ENCODE measurements at places on chromosomes 11 and 22.

- DNase-seq: no peak
Measured at GRCh38 chr22:17267661-17268330, 48.6 kb upstream of the ADA2 start.

- no peak for DNase-seq
Measured at GRCh38 chr11:2572491-2573239, 127.1 kb downstream of the KCNQ1OT1 start.

GRCh38 chr11:37450613-37451012, 852.6 kb upstream of the RAG2 start:
- no peak for DNase-seq

DNA sequence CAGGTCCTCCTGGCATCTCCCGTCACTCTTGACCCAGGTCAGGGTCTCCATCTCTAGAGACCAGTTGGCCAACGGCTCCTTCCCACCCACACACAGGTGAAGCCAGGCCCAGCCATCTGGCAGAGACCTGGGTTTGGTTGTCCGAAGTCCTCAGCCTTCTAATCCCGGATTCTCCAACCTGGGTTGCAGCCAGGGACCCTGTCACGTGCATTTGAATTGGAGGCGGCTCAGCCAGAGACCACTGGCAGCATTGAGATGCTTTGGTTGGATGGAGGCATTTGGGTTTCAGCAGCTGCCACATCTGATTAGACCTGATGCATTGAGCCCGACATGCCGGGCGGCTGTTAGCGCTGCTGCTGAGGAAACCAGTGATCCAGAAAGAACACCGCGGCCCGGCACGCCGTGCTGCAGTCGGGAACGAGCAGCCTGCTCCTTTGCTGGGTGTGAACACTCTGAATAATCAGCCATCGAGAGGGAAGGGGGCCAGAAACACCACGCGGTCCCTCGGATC, 163.2 kb downstream of the BRD1 start:
- no peak for DNase-seq

GRCh38 chr11:32088117-32088941, 2.5 kb upstream of the RCN1 start:
- DNase-seq: no peak

DNA sequence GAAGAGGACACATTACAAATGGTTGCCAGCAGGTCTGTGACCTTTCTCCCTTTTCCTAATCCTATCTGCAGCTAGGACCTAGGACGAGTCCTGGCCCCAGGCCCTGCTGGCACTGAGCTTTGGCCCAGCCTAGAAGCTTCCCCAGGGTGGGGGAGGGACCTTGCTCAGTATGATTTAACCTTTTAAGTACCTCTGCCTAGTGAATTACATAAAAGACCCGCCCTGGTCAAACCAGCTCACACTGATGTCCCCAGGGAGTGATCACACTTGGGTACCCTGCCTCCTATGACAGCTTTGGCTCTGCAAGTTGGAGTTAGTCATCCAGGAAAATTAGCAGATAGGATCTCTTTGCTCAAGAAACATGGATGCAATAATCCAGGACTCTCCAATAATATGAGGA, 21.9 kb downstream of the ASCC2 start:
- DNase-seq: no peak

DNA sequence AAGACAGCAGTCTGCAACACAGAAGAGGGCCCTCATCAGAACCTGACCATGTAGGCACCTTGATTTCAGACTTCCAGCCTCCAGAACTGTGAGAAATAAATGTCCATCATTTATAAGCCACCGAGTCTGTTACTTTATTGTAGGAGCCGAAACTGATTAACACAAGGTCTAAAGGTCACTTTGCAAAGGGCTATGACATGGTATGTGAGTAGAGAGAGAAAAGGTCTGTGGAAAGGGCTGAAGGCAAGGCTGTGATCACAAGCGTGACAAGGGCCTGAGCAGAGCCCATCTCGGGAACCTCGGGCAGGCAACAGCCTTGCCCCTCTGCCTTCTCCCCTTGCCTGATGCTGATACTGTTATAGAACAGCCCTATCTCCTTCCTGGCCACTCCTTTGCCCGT, 73.4 kb upstream of the TEAD1 start:
- DNase-seq: no peak
